ENCODE measurements at places on chromosomes 2 and 18.

DNA sequence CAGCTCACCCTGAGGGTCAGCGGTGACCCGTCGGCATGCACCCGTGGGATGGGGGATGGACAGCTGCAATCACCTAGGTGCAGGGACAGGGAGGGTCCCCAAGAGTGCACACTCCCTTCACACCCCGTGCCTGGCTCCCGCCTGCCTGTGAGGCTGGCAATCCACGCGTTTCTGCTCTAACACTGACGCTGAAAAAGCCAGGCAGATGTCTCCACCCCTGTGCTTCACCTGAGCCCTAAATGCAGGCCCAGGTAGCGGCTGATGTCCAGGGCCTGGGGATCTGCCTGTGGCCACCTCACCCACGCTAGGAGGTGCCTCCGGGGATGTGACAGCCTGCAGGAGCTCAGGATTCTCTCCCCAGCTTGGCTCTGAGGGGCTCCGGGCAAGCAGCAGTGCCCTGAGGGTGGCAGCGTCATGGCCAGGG is 212.0 kb upstream of the SALL3 start:
- no peaks in the 10 kb centered on the region for H3K4me1 ChIP-seq
- no peaks in the 10 kb centered on the region for H3K27me3 ChIP-seq
- no peak overlapping the region for H3K4me3 ChIP-seq
- DNase-seq: no peak
- H3K36me3 ChIP-seq: no peaks in the 10 kb centered on the region
- no peak overlapping the region for H3K27ac ChIP-seq

DNA sequence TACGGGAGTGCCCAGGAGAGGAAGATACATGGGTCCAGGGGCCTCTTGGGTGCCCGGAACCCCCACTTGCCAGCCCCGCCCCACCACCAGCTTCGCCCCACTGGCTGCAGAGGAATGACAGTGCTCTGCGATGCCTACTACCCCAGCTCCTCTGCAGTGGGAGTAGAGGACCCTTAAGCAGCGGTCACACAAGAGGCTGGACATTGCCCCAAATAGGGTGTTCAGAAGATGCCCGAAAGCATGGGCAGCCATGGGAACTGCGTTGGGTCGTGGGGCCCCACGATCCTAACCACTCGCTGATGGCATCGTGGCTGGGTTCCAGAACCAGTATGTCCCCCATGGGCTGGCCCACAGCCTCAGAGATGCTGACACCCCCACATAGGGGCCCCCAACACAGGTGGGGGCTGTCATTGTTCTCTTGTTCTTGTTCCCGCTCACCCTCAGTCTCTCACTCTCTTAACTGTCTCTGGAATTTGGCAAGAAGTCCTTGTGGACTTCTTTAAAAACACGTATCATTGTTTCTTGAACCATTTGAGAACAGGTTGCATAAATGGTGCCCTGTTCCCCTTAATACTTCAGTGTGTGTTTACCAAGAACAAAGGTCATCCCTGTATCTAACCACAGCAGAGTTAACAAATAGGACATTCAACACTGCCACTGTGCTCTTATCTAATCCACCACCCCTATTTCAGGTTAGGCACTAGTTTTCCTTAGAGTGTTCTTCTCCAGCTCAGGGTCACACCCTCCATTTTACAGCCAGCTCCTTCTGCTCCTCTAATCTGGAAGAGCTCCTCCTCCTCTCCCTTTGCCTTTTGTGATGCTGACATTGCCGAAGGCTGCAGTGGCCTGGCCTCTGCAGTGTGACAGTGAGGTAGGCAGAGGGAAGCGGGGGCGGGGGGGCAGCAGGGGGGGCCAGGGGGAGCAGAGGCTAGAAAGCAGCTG is 76.3 kb downstream of the STPG4 start:
- no peaks in the 10 kb centered on the region for H3K36me3 ChIP-seq
- H3K4me1 ChIP-seq: peaks cover 36% of the 10 kb centered on the region
- DNase-seq: no peak
- H3K27ac ChIP-seq: no peak overlapping the region

DNA sequence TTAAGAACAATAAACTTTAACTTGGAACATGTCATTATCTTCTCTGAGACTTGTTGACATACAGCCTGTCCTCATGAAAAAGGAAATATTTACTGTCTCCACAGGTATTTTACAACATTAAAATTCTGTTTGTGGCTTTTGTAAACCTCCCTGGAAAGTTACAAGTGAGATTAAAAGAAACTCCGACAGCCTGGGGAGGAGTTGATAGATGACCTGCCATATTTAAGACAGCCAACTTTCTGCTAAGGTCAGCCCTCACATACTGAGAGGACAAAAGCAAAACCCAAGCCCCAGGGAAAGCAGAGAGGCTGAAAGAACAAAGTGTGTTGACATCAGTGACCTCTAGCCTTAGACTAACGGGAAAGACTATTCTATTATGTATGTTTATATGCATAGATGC is 350.2 kb downstream of the RIT2 start:
- no peaks in the 10 kb centered on the region for H3K36me3 ChIP-seq
- DNase-seq: no peak
- no peak overlapping the region for H3K27ac ChIP-seq
- H3K4me3 ChIP-seq: no peak overlapping the region
- no peaks in the 10 kb centered on the region for H3K4me1 ChIP-seq
- no peaks in the 10 kb centered on the region for H3K27me3 ChIP-seq

DNA sequence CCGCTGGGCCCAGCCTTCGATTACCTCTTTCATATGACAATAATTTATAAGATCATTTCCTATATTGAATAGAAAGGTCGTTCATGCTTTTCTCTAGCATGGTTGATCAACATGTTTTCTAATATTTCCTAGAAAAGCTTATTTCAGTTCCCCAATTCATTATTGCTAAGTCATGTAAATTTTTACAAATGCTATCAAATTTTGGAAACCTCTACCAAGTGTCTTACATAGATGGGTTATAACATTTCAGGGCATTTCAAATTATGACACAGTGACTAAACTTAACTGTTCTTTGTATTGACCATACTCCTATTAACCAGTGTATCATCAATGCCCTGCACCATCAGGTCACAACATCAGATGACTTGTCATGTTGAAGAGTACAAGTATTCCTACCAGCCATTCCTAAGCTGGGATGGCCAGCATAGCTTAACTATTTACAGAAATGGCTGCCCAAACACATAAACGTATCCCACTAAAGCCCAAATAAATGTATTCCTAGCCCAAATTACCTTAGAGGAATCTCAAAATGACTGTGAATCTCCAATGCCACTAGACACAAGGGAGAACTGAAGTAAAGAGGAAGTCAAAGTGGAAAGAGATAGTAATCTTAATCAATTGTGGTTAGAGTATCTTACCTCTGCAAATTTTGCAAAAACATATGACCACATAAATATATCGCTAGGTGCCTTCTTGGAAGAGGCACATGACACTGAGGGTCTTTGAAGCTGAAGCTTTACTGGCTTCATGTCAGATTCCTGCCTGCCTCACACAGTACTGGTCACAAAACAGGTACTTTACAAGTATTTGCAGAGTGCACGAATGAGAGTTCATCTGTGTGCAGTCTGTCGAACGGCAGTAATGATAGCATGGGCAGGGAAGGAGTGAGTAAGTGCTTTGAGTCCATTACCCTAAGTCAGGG is 87.3 kb upstream of the TLK1 start:
- peaks cover 13% of the 10 kb centered on the region for H3K4me1 ChIP-seq
- no peak overlapping the region for H3K4me3 ChIP-seq
- no peak overlapping the region for H3K27ac ChIP-seq
- DNase-seq: no peak
- no peaks in the 10 kb centered on the region for H3K36me3 ChIP-seq

- no peaks in the 10 kb centered on the region for H3K36me3 ChIP-seq
- H3K27me3 ChIP-seq: no peaks in the 10 kb centered on the region
- no peak overlapping the region for H3K4me3 ChIP-seq
- no peaks in the 10 kb centered on the region for H3K4me1 ChIP-seq
Observed at GRCh38 chr2:204170411-204170810, 233.8 kb downstream of the ICOS start.

- H3K27ac ChIP-seq: peak overlapping the region; percentile 60
- DNase-seq: peak; percentile 72
- H3K27me3 ChIP-seq: no peaks in the 10 kb centered on the region
- H3K36me3 ChIP-seq: no peaks in the 10 kb centered on the region
Observed at GRCh38 chr2:189221811-189222467, 42.4 kb upstream of the COL5A2 start.

GRCh38 chr2:62344472-62344871 is 148.6 kb downstream of the B3GNT2 start:
- H3K4me3 ChIP-seq: no peak overlapping the region
- no peaks in the 10 kb centered on the region for H3K4me1 ChIP-seq
- no peaks in the 10 kb centered on the region for H3K36me3 ChIP-seq
- no peak overlapping the region for H3K27ac ChIP-seq
- H3K27me3 ChIP-seq: no peaks in the 10 kb centered on the region

Data from GM23248 (cell line).